CD8-positive, alpha-beta memory T cell (primary cell): ENCODE measurements at places on chromosomes 13 and 19.

DNA sequence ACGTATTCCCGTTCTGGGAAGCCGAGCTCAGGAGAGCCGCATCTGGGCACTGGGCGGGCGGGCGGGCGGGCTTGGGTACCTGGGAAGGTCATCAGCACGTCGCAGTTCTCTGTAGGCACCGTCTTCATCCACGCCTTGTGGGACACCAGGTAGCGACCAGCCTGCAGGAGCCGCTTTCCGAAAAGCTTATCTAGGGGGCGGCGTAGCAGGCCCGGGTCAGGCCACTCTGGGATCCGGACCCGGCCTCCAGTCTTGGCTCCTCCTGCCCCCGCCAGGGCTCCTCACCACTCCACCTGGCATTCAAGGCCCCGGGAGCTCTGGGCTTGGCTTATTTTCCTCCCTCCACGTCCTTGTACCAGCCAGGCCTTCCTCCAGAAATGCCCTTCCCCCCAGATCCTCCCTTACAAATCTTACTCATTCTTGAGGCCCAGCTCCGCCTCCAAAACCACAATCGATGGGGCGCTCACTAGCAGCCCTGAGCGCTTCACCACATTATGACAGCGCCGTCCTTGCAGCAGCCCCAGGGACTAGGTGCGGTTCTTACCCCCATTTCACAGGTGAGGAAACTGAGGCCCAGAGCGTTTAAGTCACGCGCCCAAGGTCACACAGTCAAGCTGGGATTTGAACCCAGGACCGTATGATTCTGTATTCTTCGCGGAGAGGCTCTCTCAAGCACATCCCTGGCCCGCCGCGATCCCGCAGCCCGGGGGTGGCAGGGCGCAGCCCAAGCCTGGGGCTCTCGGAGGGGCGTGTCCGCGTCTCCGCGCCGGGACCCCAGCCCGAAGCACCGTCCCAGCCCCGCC is 843 bp downstream of the ANO8 start:
- DNase-seq = peak; percentile 59

DNA sequence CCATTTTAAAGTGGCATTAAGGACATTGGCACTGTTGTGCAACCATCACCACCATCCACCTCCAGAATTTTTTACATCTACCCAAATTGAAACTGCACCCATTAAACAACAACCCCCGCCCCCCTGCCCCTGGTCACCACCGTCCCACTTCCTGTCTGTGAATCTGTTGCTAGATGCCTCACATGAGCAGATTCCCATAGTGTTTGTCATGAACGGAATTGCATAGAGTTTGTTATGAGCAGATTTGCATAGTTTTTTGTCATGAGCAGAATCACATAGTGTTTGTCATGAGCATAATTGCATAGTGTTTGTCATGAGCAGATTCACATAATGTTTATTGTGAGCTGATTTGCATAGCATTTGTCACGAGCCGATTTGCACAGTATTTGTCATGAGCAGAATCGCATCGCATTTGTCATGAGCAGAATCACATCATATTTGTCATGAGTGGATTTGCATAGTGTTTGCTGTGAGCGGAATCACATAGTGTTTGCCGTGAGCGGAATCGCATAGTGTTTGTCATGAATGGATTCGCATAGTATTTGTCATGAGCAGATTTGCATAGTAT is 54.0 kb upstream of the GTF3A start:
- no peak for DNase-seq

- DNase-seq = no peak
Observed at GRCh38 chr19:55738302-55738701, at the start of gene NLRP9. Gene NLRP9, minus strand, starts transcription at chr19:55738402. Its CDS starts 28 bp downstream, at chr19:55738374.

DNA sequence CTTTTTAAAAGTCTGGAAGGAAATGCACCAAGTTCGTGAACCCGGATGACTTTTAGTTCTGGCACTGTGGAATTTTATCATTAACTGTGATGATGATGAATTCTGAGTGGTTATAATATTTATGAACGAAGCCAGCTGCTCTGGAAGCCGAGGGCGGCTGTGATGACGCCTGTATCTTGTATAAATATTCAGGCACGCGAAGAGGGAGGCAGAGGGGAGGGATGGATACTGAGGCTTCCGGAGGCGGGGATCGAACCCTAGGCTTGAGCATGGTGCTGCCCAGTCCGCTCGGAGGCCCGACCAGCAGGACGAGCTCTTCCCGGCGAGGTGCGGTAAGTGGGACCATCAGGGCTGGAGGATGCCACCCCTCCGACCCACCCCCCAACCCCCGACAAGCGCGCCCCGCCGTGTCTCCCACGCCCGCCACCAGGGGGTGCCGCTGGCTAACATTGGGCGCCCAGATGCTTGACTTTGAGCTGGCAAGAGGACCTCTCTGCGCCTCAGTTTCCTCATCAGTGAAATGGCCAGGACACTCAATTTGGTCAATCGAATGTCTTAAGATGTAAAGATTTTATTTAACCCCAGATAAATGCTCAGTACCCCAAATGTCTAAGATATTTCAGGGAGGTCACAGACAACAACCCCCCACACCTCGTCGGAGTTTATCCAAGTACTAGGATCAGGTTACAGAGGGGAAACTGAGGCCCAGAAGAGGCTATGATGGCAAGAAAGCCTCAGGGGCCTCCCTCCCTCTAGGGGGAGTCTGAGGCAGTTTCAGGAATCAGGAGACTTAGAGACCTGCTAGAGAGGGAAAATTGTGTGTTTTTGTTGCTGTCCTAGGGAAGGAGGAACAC is 4.5 kb upstream of the RAB3A start:
- DNase-seq = no peak

DNA sequence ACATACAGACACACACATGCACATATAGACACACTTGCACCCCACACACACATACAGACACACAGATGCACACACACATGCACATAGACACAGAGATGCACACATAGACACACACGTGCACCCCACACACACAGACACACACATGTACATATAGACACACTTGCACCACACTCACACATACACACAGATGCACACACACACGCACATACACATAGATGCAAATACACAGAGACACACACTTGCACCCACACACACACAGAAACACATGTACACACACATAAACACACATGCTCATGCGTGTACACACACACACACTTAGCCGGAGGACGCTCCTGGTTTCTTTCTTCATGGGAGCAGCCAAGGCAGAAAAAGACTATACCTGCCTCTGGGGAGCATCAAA is 10.0 kb downstream of the COL4A2 start:
- DNase-seq = no peak

- DNase-seq = no peak
Observed at GRCh38 chr19:48818234-48818820, 7.5 kb upstream of the BCAT2 start.

- DNase-seq = no peak
Observed at GRCh38 chr13:78786459-78786858, 127.5 kb upstream of the OBI1 start.

DNA sequence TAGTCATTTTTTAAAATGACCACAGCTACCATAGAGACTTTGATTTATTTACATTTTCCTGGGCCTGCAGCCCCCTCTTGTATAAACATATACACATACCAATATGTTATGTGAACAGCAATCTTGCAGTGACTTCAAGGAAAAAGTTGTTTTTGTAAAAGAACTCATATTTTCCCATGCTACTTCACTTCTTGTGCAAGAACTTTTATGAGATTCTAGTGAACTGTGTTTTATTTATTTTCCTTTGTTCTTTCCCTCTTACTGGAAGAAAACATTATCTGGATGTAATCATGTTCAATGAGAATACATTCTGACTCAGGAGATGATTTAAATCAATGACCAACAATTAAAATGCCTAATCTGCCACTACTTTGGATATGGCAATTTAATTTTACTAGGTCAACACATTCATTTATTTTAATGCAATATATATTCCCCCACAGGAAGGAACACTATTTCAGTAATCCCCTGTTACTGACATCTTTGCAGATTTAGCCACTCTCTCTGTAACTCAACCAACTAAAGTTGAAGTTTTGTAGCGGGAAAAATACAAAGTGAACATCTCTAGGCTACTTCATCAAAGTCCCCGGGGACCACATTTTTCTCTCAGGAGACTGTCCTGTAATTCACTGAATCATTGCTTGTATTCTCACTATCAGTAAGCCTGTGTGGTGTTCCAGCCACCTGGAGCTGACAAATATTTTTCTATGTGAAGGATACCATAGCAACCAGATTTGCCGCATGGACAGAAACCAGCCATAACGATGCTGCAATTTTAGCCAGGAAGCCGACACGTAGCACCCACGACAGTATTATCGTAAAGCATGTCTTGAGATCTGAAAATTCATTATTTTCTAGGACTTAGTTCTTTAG is 90.5 kb downstream of the STARD13 start:
- no peak for DNase-seq

GRCh38 chr13:97130190-97130589 is 91.9 kb upstream of the MBNL2 start:
- DNase-seq = no peak

DNA sequence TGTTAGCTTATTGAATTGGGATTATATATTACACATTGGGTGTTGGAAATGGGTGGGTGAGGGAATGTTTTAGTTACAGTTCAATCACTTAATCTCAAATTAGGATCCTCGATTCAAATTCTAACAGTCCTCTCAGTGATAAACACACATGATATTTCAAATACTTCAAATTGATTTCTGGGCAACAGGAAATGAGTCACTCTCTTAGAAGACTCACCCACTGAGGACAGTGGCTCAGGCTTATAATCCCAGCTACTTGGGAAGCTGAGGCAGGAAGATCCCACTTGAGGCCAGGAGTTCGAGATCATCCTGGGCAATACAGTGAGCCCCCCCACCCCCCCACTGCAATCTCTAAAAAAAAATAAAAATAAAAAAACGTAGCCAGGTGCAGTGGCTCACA is 435.3 kb downstream of the KLF12 start:
- DNase-seq = no peak

DNA sequence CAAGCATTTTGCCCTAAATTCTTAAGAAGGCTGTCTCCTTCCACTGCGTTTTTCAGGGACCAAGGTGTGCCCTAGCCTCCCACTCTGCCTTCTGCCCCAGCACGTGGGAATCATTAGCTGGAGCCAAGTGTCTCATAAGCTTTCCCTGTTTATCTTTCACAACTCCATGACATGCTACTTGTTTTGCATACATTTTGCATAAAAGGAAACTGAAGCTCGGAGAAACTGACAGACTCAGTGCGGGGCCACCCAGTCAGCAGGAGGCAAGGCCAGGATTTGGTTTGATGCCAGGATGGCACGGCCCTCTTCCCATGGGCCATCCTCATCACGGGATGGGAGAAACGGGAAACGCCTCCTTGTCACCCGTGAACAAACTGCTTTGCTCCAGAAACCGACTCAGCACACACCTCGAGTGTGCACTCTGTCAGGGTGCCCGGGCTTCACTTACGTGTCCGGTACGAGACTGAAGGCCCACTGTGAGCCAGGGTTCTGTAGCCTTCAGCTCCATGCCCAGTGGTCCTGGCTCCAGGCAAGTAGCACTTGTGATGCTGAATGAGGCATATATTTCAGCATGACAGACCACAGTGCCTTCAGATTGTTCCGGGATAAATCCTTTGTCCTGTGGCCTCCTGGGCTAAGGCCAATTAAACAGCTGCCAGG is 9.6 kb downstream of the CEBPA start:
- DNase-seq = no peak

DNA sequence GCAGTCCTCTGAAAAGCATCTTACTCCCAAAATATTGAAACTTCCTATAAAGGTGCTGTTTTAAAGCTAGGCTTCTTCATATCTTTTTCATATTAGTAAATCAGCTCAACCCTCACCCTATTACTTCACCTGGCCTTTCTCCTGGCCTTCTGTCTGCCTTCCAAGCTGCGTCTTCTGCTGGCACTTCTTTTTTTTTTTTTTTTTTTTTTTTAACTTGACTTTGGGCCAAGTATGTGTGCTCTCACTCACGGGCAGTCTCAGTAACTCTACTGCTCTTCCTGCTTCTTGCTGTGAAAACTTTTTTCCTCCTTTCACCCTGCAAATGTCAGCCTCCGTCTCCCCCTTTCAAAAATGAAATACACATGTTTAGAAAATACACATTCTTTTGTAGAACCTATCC is 41.2 kb upstream of the KCTD4 start:
- no peak for DNase-seq

DNA sequence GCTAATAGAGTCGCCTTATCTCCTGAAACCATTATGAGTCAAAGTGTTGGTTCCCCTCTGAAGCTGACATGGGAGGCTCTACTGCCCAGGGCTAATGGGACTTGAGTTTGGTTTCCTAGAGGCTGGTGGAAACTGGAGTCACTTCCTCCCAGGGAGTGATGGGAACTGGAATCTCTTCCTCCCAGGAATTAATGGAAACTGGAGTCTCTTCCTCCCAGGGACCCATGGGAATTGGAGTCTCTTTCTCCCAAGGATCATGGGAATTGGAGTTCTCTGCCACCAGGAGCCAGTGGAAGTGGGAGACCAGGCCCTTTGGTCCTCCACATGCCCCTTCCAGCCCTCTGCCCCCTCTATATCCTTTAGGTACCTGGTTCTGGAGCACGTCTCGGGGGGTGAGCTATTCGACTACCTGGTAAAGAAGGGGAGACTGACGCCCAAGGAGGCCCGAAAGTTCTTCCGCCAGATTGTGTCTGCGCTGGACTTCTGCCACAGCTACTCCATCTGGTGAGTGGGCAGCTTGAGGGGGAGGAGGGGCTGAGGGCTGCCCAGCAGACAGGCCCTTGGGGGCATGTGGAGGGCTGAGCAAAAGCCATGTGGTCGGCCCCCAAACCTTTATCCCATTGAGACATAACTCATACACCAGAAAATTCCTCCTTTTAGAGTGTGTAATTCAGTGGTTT is 5.5 kb downstream of the BRSK1 start:
- DNase-seq = no peak

DNA sequence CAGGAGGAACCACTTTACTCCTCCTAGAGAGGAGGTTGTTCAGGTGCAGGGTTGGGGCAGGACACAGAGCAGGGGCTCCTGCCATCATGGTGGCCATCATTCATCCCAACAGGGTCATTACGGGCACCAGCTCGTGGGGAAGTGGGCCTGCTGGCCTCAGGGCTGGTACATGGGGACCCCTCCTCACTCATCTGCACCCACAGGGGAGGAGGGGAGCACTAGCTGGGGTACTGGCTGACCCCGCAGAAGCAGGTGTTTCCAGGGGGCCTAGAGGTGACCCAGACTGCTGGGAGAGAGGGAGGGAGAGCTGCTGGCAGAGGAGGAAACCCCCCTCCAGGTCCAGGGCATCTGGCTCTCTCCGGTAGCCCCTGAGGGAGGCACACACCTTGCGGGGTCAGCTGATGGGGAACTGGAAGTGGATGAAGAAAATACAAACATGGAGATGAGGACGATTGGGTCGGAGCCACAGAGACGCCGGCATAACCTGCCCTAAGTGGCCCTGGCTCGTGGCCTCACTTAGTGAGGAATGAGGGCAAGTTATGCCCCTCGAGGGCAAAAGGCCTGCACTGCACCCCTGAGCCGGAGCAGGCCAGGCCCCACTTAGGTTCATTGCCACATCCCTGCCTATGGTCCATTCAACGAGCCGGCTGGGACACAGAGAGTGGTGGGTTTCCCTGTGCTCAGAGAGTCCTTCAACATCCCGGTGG is 76.2 kb downstream of the SOX1 start:
- no peak for DNase-seq

GRCh38 chr13:44068737-44069136 is 189.0 kb downstream of the LACC1 start:
- DNase-seq = no peak

GRCh38 chr19:48807590-48808308 is 3.1 kb downstream of the BCAT2 start:
- no peak for DNase-seq
